ENCODE measurements at places on chromosomes 7 and 10.

- DNase-seq: no peak
These were observed 111.2 kb downstream of the LSM5 start for GRCh38 chr7:32378988-32379387.

DNA sequence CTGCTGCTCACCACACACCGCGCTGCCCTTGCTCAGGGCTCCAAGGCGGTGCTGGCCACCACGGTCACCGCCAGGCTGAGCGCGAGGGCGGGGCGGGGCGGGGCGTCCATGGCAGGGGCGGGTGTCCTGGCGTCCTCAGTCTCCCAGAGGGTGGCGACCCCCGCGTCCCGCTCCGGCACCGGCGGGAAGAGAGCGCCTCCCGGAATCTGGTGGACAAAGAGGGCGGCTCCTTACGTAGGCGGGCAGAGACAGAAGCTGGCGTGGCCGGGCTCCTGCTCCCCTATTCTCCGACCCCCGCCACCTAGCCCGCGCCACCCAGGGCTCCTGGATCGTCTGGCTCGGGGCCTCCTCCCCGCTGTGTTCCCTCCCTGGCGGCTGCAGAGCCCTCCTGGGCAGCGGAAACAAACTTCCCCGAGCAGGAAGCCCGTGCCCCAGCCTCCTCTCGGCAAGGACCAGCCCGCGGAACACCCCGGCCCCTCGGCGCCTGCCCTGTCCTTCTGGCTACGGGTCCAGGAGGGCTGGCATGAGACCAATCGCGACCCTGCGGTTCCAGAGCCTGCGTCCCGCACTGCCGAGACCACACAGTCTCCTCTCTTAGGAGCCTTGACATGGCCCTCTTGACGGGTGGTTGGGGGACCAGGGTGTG is 133.8 kb upstream of the ZNF92 start:
- no peak for DNase-seq

DNA sequence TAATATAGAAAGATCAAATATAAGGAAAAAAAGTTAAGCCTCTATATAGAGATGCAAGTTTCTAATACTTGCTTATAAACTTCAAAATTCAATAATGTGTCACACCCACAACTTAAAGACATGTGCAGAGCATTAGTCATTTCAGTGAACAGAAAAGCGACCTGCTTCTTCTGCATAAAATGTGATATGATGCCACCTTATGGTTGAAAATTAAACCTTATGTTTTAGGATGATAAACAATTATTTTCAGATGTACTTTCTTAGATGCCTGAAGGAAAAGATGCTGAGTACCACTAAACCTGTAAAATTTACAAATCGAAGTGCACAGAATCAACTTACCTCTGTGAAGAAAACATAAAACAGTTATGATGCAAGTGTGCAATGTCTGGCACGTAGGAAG is 96.0 kb downstream of the MTERF1 start:
- DNase-seq: no peak

DNA sequence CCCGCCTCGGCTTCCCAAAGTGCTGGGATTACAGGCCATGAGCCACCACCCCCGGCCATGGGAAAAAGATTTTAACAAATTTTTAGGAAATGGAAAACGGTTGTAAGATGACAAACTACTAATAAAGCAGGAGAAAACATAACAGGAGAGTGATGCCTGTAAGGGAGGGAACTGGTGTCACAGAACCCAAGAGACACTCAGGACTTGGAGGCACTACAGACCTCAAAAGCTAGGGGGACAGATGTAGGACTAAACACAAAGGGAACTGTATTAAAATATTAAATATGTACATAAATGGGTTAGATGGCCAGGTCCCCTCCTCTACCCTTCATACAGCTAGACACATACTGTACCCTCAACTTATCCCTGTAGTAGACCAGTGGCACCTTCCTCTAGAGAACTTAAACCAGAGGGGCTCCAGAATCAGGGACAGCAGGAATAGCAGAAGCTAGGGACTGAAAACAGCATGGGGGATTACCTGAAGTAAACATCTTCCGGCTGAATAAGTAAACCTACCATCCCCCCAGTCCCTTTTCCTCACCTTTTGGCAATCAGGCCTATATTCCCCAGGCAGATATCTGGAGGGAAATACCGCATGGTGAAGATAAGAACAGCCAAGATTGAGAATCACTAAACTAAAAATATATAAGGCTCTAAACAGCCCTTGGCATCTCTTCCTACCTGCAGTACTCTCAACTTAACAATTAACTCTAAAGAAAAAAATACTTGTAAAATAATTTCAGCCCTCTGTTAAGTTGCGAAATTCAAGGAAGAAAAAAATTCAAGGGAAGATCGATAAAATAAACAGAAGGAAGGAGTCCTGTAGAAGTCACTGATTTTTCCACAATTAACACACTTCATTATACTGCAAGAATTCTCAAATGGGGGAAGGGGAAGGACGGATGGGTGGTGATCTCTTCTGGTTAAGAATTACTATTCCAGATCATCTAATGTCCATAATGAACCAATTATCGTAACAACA is 15.5 kb downstream of the TM9SF3 start:
- no peak for DNase-seq

Measured in activated T-cell treated with anti-CD3 and anti-CD28 coated beads for 1 hour (primary cell).